Fibroblast of lung (primary cell): ENCODE measurements at places on chromosomes 16 and 17.

DNA sequence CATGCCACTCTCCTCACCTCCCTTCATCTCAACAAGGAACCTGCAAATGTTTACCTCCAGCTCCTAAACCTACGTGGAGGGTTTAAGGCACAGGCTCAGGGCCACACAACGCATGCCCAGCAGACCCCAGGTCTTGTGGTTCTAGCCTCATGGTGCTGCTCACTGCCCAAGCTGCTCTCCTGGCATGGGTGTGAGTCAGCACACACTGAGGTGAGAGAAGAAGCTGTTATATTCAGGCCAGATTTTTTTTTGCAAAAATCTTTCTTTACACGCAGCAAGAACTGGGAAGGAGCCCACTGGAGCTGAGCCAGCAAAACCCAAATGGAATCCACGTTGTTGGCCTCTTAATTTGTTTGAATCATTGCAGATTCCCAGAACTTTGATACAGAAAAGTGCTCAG, 5.5 kb upstream of the C16orf96 start:
- peak; percentile 12 for DNase-seq

DNA sequence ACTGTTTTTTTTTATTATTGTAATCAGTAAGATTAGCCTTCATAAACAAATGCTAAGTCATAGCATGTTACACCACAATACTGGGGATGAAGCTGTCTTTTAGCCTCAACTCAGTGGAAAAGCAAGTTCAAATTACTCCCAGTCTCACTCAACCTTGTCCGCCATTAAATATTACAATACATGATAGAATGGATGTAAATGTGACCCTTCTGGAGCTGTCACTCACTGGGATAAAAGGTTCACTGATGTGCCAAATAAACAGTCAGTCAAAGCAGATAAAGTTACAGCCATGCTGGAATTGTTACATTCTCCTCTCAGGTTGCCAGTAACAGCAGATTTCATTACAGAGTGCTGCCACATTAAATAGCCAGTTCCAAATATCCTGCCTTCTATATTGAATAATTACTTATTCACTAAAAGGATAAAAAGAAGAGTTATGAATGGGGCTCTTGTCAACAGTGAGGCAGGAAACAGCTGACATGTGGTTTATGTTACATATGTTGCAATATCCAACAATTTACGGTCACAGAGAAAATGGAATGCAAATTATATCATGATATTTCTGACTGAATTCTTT, 53.4 kb downstream of the BRIP1 start:
- peak; percentile 62 for DNase-seq

DNA sequence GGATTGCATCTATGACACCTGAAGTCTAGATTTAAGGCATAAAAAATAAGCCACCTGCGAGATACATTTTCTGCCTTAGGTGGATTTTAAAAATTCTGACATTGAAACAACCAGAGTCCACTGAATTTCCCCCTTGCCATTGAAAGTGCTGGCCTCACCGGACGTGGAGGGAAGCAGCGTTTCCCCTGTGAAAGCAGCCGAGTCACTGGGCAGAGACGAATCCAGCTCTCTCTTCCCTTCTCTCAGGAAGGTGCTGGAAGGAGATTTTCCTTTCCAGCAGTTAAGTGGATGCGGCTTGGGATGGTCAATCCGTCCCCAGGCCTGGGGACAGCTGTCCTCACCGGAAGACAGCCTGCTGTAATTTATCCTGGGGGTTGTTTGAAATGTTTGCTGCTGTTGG, 270.9 kb upstream of the FOXF1 start:
- no peak for DNase-seq

- no peak for DNase-seq
Measured at GRCh38 chr17:32865141-32865540, 11.8 kb downstream of the MYO1D start.

DNA sequence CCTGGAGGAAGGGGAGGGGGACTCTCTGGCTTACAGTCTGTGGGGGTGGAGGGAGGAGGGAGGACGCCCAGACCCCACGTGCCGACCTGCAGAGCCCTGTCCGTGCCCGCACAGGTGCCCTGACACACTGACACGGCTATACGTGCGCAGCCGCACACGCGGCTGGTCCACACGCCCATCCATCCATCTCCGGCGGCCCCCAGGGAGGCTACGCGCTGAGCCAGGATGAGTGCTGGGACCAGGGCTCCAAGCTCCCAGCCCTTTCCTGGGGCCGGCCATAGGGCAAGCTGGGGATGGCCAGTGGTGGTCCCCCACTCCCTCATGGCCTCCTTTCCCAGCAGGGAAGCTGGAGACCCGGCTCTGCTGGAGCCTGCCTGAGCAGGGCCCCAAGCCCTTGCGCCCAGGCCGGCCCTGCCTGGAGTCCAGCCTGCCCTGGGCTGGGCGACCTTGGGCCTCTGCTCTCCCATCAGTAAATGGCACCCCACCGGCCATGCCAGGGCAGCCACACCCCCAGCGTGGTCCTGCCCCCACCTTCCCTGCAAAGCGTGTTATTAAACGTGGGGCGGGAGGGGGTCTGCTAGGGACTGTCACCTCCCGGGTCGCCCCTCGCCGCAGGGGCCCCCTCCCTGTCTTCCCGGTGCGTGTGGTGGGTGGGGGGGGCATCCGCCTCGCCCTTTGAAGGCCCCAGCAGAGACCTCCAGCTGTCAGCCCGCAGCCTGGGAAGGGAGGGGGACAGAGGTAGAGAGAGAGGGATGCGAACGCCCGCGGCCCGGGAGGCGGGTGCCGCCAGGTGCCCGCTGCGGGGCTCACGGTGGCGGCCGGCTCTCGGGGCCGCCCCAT, 863 bp downstream of the CASKIN1 start:
- DNase-seq: no peak

DNA sequence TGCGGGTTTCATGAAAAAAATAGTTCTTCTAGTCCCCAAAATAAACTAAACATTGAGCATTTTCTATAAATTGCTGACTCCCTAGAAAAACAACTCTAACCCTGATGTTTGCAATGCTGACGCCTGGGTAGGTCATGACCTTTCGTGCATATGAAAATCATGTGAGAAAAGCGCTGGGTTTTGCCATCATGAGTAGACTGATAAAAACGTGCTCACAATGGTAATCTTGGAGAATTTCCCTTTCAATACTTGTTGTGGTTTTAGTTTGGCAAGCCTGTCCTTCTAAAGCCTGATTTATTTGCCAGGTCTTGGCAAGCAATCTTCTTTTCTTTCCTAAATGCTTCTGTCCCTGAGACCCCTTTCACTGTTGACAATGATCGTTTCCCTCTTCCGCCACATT, 4.0 kb upstream of the CLEC10A start:
- peak; percentile 32 for DNase-seq

DNA sequence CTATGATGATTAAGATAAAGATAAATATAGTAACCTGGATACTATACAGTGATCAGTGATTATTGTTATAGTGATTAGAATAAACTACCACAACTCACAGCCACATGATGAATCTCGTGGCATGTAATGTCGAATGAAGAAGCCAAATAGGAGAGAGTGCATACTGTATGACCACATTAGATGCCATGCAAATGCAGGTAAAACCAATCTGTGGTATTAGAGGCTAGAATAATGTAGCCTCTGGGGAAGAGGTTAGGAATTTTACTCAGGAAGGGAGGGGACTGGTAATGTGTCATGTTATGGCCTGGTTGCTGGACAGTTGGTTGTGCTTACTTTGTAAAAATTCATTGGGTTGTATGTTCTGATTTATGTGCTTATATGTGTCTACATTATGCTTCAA, 402.7 kb downstream of the CDH13 start:
- no peak for DNase-seq
